ENCODE measurements at places on chromosomes 5 and 9.

GRCh38 chr5:88555674-88556073 is 287.0 kb upstream of the TMEM161B start:
- DNase-seq: peak; percentile 31

- DNase-seq: peak; percentile 55
These were observed 428.8 kb upstream of the CLINT1 start for GRCh38 chr5:158287643-158288271.

GRCh38 chr5:73897893-73898292 is 271.9 kb downstream of the ARHGEF28 start:
- no peak for DNase-seq

- no peak for DNase-seq
These were observed 419.3 kb upstream of the MEF2C start for GRCh38 chr5:89302102-89302891.

DNA sequence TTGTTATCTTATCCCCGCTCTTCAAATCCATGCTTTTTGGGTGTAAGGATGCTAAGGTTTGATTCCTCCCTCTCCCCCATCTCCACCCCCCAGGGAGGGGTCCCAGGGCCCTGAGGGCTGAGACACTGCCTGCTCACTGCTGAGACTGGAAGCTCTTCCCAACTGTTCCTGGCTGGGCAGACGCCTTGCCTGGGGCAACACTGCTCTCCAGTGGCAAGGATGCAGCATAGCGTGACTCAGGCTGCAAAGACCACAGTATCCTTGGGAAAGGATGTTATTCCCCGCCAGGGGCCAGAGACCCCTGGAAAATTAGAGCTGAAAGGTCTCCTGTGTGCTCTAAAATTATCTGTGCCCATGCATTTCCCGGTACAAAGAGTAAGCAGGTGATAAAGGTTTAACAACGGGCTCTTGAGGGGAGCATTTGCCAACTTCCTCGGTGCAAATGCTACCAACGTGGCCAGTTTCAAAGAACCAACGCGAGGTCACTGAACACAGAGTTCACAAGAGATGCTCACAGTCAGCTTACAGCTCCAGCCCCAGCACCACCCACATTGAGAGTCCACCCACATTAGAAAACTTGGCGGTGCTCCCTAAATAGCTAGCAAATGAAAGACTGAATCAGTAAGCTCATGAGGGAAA is 271.9 kb downstream of the NSG2 start:
- peak; percentile 90 for DNase-seq

- DNase-seq: no peak
These were observed 57.0 kb upstream of the ABCA1 start for GRCh38 chr9:104984948-104985347.

GRCh38 chr5:176365351-176366231 is at the start of gene ARL10:
TSS of gene ARL10 (plus strand) at chr5:176365487. CDS start at chr5:176365564, 77 bp downstream.
- peak; percentile 70 for DNase-seq

DNA sequence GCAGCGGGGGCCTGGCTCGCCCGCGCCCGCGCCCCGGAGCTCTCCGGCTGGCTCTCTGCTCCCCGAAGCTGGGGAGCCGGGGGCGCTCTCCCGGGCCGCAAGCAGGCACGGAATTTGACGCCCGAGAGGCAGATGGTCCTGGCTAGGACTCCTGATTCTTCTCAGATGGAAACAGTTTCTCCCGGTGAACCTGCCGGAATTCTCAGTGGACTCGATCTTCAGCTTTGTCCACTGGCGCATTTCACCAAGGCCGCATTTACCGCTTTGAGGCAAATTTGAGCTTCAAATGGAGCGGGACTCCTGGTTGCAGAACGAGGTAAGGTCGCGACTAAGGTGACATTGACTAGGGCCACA is 305.7 kb upstream of the KCNN2 start:
- DNase-seq: peak; percentile 28

GRCh38 chr5:146388386-146388785 is 49.7 kb downstream of the POU4F3 start:
- peak; percentile 31 for DNase-seq

GRCh38 chr5:173490681-173491080 is 125.8 kb downstream of the BOD1 start:
- no peak for DNase-seq

GRCh38 chr5:14054111-14054854 is 88.9 kb upstream of the TRIO start:
- DNase-seq: no peak

- DNase-seq: no peak
These were observed 60.8 kb downstream of the MLLT3 start for GRCh38 chr9:20561531-20561930.

DNA sequence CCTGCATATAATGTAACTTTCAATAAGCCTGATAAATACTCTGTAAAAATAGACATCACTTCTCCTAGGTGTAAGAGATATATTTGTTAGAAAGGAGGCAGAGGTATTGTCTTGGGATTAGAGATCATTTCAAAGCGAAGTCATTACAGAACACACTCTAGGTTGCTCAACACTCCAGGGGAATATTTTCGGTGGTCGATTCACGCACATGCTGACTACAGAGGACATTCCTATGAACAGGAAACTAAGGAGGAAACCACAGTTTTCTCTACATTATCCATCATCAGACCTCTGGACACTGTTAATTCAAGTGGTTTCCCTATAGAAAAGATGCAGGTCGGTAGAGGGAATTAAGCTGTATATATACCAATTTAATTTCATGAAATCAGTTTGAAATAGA is 370.0 kb downstream of the NDUFS4 start:
- no peak for DNase-seq

DNA sequence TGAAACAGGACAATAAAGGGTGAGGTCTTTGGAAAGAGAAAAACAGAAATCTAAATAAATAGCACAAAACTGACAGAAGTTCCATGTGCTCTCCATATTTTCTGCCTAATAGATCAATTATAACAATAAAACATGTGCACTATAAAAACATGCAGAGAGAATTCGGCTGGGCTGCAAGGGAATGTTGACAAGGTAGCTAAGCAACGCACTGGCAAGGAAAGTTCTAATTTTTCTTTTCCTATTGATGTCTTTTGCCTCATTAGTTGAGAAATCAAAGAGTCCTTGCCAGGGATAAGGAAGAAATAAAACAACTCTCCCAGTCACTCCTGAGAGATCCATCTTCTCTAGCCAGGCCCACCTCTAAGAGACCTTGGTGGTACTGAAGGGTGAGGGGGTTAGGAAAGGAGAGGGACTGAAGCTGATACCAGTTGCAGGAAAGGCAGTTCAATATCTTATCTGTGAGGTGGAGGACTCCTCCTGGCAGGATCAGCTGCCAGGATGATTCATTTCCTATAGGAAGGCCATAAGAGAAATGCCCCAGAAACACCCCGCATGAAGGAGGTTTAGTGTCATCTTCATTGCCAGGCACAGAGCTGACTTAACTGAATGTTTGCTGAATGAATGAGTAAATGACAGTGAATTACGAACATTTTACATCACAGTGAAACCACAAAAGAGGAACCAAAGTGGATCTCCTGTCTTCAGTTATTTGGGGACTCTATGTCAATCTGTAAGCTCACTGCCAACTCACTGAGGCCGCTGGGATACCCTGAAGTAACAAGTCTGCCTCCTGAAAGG is 63.7 kb upstream of the IFNK start:
- peak; percentile 15 for DNase-seq

All from DMS53 (cell line).